Fibroblast of skin of right biceps (primary cell): ENCODE measurements at places on chromosomes 11 and 22.

- peak; percentile 25 for DNase-seq
Measured at GRCh38 chr11:45580399-45580798, 85.0 kb downstream of the CHST1 start.

- peak; percentile 35 for DNase-seq
Measured at GRCh38 chr11:1532014-1532586, 40.0 kb downstream of the DUSP8 start.

GRCh38 chr11:33027233-33027632 is 11.6 kb downstream of the DEPDC7 start:
- DNase-seq, result no peak

DNA sequence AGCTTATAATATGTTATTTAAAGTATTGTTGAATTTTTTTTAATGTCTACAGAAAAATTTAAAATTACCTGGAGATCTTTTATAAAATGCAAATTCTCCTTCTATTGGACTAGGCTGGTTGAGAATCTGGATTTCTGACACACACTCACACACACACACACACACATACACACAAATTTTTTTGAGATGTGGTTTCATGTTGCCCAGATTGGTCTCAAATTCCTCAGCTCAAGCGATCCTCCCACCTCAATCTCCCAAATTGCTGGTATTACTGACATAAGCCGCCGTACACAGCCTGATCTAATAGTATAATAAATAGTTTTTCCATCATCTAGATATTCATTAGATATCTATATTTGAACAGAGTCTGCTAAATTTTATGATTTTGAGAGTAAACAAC is 4.5 kb upstream of the RFPL1 start:
- no peak for DNase-seq

- DNase-seq, result no peak
Measured at GRCh38 chr11:97048481-97048880, 658.7 kb downstream of the JRKL start.

DNA sequence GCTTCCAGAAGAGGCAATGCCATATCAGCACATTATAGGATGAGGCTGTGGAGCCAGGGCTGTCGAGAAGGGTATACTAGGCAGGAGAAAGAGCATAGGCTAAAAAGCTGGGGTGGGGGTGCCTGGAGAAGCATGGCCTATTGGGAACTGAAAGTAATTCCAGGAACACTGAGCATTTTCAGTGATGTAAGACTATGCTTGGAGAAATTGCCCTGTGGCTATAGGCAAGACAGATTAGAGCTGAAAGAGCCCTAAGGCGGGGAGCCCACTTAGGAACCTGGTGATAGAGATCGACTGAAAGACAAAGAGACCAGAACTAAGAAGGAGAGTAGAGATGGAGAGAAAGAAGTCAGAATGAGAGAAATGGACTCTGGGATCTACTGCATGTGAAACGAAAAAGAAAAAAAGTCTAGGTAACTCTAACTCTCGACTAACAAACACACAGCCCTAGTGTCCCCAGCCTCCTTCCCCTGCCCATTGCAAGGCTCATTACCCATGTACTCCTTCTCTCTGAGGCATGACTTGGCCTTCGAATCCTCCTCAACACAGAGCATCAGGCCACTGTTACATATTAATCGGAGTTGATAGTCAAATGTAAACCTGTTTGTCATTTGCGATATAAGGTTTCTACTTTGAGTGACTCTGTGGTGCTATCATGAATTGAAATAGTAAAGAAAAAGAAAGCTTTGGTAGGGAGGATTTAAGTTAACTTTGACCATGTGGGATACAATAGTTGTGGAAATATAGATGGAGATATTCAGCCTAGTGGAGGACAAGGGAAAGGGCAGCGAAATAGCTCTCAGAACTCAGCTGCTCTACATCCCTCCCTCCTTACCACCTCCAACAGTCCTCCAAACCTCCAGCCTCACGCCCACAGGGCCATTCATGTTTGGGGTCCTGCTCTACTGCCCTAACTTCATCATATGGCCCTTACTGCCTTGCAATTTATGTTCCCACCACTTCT is 52.3 kb upstream of the BMAL1 start:
- DNase-seq, result no peak
